AG09309 (cell line): ENCODE measurements at places on chromosomes 4 and X.

DNA sequence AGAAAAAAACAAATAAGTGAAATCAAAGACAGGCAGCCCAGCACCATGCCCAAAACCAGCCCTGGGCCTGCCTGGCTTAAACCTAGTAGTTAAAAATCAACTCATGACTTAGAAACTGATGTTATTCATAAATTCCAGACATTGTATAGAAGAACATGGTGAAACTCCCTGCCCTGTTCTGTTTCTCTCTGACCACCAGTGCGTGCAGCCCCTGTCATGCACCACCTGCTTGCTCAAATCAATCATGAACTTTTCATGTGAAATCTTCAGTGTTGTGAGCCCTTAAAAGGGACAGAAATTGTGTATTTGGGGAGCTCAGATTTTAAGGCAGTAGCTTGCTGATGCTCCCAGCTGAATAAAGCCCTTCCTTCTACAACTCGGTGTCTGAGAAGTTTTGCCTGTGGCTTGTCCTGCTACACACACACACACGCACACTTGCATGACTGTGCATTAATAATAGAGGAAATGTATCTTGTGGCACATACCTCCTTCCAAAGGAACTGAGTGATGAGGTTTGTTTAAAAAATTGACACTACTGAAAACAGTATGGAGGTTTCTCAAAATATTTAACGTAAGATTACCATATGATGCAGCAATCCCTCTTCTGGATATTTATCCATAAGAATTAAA is 39.2 kb upstream of the UGT2B7 start:
- no peak for DNase-seq

DNA sequence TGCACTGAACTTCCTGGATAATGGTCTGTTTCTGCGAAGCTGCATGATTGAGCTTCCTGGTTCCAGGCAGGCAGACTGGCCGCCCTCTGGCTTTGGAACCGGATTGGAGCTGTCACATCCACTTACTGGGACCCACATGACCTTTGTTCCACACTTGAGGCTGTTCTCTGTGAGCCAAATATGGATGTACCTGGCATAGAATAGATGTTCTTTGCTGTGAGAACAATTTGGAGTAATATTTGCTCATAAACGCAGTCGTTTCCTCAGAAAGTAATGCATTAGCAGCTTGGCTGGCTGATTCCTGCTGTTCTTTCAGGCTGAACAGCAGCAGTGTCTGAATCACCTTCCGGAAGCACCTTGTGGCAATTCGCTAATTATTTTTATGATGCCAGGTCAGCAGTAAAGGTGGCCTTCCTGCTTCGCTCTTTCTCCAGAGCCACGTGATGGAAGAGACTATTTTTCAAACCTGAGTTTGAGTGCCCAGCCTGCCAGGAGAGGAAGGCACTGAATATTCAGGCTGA is 78.1 kb upstream of the BOD1L1 start:
- no peak for DNase-seq

DNA sequence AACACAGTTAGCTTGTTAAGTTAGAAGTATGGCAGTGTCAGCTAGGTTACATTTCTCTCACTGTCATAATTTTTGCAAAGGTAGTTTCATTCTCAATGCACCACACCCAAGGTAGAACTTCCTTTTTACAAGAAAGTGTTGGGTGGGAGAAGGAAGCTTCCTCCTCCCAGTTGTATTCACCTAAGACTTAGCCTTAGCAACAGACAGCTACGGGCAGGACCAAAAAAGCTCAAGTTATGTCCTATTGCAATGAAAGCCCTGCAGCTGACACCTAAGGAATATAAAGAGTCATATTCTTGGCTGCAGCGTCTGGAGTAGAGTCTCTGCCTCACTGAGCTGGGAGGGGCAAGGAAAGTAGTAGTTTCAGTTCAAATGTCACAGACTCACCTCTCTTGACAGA is 25.1 kb upstream of the PRDM8 start:
- DNase-seq: no peak

GRCh38 chrX:153686711-153687110 is 1.0 kb upstream of the SLC6A8 start:
- DNase-seq: no peak

DNA sequence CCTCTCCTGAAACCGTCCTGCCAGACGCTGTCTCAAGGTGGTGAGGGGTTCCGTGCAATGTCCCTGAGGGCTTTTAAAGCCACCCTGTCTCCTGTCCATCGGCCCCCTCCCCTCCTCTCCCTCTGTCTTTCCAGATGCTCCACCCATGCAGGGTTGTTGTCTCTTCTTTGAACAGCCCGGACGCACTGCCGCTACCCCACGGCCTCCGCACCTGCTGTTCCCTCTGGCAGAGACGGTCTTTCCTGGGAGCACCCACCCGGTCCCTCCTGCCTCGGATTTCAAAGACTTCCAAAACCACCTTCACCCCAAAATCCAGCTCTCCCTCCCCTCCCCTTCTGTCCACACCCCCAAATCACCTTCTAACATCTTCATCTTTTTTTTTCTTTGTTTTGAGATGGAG is 4.1 kb upstream of the ASMT start:
- DNase-seq: no peak

DNA sequence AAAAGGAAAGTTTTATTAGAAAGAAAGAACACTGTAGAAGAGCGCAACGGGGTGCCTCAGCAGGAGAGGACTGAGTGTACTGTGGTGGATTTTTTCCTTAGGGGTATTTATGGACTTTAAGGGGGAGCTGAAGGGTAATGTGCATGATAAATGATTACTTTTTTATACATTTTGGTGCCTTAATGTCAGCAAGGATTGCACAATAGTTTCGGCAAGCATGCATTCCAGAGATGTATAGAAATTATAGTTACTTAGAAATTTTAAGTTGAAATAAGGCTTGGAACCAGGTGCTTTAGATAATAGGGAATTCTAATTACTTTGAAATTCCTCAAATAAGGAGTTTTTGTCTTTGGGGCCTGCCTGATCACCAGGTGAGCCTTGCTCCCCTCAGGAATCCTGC is 30.5 kb upstream of the SERPINA7 start:
- no peak for DNase-seq

DNA sequence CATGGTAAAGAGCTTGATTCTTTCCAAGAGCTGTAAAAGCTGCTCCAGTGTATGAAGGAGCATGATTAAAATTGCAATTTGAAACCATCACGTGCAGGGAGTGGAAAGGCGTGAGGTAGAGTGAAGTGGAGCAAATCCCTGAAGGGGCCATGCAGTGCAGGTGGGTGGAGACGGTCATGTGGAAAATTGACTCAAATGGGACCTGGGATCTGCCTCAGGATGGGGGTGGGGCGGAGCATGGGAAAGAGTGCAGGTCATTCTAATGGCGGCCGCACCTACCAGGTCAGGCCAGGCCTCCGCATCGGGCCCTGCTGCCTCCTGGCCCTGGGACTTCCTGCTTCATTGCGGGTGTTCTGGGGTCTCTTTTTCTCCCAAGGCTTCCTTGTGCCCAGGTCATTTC is 25.3 kb upstream of the TRIM60 start:
- no peak for DNase-seq

- no peak for DNase-seq
Measured at GRCh38 chr4:7757501-7758471, 181.9 kb downstream of the AFAP1 start.

DNA sequence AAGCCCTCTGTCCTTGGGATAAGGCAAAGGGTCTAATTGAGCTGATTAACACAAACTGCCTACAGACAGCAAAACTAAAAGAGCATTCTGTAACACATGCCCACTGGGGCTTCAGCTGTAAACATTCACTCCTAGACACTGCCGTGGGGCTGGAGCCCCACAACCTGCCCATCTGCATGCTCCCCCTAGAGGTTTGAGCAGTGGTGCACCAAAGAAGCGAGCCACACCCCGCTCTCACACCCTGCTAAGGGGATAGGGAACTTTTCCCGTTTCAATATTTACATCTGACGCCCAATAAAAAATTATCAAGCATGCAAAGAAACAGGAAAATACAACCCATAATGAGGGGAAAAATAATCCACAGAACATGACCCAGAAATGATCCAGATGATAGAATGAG is 46.9 kb upstream of the HSD17B10 start:
- no peak for DNase-seq
